ENCODE measurements at places on chromosomes 5 and 9.

DNA sequence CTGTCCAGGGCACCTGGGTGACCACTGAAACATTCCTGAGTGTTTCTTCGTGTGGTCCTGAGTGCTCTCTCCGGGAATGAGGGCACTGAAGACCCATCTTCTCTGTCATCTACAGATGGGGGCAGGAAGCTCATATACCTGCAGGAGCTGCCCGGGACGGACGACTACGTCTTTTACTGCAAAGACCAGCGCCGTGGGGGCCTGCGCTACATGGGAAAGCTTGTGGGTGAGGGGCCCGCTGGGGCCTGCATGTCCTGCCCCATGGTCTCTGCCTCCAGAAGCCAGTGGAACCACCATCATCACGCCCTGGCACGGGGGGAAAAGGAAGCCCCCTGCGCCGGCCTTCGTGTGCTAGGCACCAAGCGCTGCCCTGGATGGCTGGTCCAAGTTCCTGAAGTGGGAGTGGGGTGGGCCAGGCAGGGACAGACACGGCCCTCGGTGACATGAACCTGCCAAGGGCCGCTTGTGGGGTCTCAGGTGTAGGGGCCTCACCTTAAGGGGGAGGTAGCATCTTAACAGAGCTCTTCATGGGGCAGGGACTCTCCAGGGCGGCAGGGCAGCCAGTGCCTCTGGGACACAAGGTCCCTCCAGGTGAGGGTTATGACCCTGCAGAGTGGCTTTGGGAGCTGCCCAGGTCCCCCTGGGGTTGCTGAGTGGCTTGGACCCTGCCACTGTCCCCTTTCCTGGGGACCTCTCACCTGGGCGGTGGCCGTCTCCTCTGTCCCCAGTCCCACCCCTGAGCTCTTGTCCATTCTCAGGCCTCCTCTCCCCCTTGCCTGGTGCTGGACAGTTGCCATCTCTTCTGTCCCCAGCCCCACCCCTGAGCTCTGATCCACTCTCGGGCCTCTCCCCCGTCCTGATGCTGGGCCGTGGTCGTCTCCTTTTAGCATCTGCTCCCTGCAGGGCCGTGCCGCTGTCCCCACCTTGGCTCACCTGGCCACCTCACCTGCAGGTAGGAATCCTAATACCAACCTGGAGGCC is 2.1 kb downstream of the OBP2A start:
- no peak for DNase-seq

DNA sequence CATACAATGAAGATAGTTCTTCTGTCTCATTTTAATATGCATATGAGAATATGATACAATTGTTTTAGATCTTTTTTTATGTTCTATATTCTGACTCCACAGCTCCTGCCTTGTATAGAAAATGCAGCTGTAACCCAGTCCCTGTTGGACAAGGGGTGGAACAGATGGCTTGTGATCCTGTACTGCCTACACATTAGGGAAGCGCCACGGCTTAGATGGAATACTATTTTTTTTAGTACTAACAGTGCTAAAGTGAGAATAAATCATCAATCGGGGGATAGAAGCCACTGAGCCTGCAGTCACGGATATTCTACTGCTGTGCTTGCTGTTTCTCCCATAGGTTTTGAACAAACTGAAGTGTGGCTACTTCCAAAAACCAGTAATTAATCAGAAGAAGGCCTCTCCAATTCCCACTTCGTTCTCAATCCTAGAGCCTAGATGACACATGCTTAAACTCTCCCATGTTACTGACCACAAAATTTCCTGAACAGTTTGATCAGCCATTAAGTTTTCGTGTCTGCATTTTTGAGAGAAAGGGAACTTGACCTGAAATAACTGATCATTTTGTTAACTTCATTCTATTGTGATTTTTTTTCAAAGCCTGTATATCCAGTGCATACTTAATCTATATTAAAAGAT is 150.3 kb downstream of the CDH18 start:
- peak; percentile 55 for DNase-seq

GRCh38 chr5:163459462-163459818 is 462 bp downstream of the NUDCD2 start:
- no peak for DNase-seq

DNA sequence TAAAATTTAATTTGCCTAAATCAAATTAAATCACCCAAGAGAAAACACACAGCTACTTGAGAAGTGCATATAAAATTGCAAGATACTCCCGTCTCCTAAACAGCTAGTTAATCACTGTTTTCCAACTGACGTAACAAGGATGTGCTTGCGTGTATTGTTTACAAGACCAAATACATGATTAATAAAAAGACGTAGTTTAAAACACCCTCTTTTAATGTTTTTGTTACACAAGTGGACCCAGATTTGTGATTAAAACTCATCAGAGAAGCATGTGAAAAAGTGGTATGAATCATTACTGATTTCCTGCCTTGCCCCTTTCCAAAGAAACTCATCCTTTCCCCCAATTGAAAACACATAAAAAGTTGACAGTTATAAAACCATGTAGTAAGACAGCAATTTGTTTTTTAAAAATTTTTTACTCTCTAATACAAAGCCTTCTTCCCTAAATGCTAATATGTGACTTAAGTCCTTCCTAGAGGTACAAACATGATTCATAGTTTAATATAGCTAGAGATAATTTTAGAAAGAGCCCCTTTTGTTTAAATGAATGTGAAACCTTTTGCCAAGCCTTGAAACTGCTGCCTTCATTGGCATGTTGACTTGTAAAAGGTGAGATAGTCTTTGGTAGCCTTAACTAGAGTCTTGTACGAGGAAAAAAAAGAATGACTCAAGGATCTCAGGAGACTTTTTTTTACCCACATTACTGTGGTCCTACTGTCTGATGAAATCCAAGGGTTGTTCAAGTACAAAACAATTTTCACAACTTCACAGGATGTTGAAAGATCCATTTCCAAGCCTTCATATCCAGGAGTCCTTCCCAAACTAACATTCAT is 61.4 kb upstream of the FST start:
- peak; percentile 88 for DNase-seq

GRCh38 chr5:157965040-157965678 is 106.2 kb upstream of the CLINT1 start:
- no peak for DNase-seq

GRCh38 chr5:82982846-82983245 is 94.3 kb downstream of the TMEM167A start:
- no peak for DNase-seq

DNA sequence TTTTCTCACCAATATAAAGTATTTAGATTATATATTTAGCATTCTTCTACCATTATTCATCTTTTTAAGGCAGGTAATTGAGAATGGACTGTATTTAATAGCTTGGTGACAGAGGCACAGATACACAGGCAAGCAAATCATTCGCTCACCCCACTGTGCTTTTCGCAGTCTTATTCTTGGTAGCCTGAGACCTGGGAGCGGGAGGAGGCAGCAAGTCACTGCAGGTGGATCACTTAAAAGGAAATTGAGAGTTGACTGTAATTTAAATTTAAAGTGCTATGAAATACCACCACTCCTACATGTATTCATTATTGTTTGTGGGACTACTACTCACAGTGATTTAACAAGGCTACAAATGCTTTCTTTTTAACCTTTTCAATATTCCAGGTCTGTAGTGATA is 9.7 kb downstream of the RICTOR start:
- DNase-seq = no peak

DNA sequence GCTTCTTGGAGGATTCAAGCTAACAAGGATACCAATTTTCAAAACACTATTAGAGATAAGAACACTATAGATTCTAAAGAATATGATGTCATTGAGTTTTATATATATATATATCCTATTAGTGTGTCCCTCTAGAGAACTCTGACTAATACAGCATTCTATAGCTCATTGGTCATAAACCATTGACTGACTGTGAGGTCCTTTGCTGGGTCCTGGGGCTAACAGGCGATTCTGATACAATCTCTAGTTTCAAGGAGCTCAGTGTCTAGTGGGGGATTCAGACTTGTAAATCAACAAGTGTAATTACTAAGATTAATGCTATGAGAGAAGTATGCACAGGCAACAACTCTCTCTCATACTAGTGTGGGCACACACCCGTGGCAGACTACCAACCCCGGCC is 234.5 kb downstream of the DENND1A start:
- no peak for DNase-seq

DNA sequence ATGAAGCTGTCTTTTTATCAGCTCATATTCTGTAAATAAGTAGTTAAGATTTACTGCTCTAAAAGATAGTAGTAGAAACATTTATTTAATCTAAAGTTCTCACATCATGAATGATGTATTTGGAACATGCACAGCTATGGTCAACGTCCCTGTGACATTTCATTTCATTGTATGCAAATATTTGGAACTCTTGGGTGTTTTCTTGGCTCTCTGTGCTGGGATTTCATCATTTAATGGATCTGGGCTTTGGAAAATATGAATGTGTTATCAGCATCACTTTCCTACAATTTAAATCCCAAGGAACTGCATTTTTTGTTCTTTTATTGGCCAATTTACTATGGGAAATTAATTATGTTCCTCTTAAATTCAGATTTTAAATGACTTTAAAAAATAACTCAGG is 462.9 kb downstream of the SEMA5A start:
- DNase-seq = no peak

DNA sequence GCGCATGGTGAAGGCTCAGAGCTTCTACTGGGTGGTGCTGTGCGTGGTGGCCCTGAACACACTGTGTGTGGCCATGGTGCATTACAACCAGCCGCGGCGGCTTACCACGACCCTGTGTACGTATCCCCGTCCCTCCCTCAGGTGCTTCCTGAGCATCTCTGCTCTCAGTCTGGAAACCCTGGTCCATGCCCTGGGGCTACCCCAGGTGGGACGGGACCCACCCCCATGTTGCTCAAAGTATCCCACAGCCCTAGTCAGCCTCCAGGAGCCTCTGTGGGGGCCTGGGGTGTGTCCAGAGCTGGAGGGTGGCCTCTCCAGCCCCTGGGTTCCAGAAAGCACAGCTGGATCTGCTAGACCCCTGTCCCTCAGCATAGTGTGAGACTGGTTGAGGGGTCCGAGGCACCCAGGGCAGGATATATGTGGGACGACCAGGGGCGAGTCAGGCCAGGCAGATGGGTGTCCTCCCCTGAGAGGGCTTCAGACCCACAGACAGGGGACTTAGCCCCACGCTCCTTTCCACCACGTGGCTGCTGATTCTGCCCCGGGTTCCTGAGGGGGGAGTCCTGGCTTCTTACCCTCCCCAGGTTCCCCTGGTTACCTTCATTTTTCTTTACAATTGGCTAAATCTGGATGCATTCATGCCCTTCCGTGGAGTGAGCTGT is 94.0 kb downstream of the CACNA1B start:
- DNase-seq = no peak

- DNase-seq = no peak
Measured at GRCh38 chr9:79131246-79131774, 440.5 kb upstream of the TLE4 start.

GRCh38 chr9:81193362-81194339 is 495.7 kb downstream of the TLE1 start:
- DNase-seq = peak; percentile 13

DNA sequence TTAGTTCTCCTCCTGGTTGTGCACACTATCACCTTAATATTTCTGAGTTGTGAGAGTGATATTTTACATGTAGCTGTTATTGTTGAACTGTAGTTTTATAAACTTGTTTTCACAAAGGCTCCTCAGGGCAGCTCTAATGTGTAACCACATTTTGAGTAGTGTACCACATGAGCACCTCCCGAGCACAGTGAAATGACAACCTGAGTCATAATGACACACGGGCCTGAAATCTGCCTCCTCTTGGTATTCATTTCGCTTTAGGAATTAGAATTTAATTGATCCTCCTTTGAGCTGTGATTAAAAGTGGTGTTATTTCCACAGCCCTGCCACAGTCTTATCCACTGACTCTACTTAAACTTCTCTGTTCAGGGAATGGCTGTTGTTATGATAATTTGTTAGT is 7.9 kb downstream of the MTRR start:
- DNase-seq = peak; percentile 72

- DNase-seq = peak; percentile 45
Measured at GRCh38 chr9:101566904-101567724, 27.7 kb downstream of the PPP3R2 start.

DNA sequence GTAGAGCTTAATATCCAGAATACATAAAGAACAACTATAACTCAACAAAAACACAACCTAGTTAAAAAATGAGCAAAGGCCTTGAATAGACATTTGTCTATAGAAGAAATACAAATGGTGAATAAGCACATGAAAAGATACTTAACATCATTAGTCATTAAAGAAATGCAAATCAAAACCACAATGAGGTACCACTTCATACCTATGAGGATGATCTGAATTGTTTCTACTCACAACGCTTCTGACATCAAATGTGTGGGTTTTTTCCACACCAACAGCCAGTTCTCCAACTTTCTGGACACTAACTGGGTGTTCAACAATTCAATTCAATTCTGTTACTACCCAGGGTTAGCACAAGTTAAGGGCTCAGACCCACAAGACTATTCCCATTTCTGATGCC is 22.0 kb downstream of the SREK1IP1 start:
- no peak for DNase-seq

DNA sequence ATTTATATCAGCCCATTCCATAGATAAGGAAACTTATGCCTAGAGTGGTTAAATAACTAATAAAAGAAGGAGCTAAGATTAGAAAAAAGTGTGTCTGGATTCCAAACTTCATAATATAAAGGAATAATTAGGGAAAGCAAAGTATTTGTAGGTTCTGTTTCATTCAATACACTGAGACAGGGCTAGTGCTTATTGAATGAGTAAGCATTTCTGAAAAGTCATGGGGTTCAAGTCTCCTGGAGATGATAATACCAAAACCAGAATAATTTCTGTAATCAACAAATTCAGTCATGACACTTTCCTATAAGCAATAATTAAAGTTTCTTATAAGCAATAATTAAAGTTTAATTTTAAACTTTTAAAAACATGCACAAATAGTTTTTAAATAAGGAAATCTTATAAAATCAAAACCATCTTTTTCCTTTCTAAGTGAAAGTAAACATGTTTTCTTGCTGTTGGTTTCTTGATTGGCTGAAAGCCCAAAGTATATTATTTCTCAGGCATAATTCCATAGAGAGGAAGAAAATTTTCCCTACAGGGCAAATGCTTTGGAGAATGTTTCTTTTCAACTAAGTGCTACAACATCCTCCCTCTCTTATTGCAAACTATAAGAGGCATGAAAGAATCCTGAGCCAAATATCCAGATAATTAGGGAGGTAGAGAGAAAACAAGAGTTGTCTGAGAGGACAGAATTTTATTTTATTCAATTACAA is 510.2 kb downstream of the PRELID2 start:
- DNase-seq = peak; percentile 3

DNA sequence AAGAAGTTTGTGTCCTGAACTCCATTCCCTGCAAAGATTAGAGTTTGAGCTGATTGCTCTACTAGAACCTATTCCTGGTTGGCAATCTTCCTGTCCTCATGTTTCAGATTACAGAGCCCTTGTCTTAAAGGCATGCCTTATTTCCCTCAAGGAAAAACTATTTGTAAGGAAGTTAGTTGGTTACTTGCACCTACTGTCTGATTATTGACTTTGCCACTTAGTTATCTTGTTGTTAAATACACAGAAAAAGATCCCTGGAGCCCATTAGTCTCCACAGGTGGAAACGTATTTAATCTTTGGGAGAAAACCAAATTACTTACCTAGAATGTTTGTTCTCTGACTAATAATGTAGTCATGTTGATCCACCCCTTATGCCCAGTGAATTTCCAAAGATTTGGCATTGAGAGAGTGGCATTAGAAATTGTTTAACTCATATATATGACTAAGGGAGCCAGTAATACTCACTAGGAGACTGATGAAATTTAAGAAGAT is 132.3 kb upstream of the ELL2 start:
- peak; percentile 65 for DNase-seq

GRCh38 chr9:126687930-126688461 is 74.3 kb downstream of the LMX1B start:
- no peak for DNase-seq

All from LHCN-M2 (cell line).